ENCODE measurements at places on chromosomes 1 and 21.

GRCh38 chr21:29610779-29611360 lies 312.1 kb downstream of the BACH1 start:
- no peak for DNase-seq
- no peak overlapping the region for H3K4me3 ChIP-seq
- no peak overlapping the region for H3K27ac ChIP-seq
- H3K36me3 ChIP-seq: peaks cover 4% of the 10 kb centered on the region
- H3K4me1 ChIP-seq: no peaks in the 10 kb centered on the region

GRCh38 chr21:44994047-44994694 lies 54.3 kb downstream of the SLX9 start:
- H3K36me3 ChIP-seq: no peaks in the 10 kb centered on the region
- DNase-seq: no peak
- peaks cover 28% of the 10 kb centered on the region for H3K27me3 ChIP-seq
- peaks cover 25% of the 10 kb centered on the region for H3K4me1 ChIP-seq
- no peak overlapping the region for H3K27ac ChIP-seq
- no peak overlapping the region for H3K4me3 ChIP-seq

- H3K27me3 ChIP-seq: no peaks in the 10 kb centered on the region
- H3K36me3 ChIP-seq: peaks cover 31% of the 10 kb centered on the region
- H3K4me3 ChIP-seq: no peak overlapping the region
These were observed 19.0 kb downstream of the FBXO28 start for GRCh38 chr1:224132901-224133300.

DNA sequence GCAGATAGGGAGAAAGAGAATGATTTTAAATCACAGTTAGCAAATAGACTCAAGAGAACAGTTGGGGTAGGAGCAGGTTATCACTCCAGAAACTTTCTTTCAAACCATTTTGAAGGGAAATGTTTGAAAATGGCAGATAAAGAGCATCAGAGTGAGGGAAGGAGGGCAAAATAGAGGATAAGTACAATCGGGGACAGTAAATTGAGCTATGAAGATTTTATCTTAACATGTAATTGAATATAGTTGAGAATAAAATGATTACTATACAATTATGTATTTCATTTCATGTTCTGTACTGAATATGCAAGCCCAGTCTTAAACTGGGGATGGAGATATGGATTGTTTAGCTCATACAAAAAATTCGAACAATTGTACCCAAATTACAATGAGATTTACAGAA lies 54.0 kb downstream of the MAP10 start:
- no peak overlapping the region for H3K4me3 ChIP-seq
- no peaks in the 10 kb centered on the region for H3K36me3 ChIP-seq
- no peak for DNase-seq
- no peak overlapping the region for H3K27ac ChIP-seq
- H3K4me1 ChIP-seq: no peaks in the 10 kb centered on the region
- H3K27me3 ChIP-seq: no peaks in the 10 kb centered on the region

DNA sequence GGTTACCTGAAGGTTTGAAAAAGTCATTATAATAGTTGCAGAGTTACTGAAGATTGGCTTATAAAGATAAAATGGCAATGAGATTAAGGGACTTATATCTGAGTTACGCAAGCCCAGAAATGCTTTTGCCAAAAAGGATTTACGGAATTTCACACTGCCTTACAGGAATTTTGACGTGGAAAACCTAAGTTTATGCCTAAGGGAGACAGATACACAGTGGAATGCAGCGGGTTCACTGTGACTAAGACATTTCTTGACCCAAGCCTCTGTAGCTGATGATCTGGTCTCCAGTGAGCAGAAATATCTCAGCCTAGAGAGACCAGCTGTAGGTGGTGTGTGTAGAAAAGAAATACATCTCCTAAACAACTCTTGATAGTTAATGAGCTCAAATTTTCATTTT lies 10.1 kb upstream of the EXO1 start:
- H3K4me1 ChIP-seq: peaks cover 30% of the 10 kb centered on the region
- DNase-seq: no peak
- H3K4me3 ChIP-seq: no peak overlapping the region
- H3K27ac ChIP-seq: no peak overlapping the region
- H3K36me3 ChIP-seq: no peaks in the 10 kb centered on the region

DNA sequence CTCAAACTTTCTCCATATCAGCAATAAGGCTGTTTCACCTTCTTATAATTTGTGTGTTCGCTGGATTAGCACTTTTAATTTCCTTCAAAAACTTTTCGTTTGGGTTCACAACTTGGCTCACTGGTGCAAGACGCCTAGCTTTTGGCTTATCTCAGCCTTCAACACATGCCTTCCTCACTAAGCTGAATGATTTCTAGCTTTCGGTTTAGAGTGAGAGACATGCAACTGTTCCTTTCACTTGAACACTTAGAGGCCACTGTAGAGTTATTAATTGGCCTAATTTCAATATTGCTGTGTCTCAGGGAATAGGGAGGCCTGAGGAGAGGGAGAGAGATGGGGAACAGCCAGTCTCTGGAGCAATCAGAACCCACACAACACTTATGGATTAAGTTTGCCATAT lies 41.2 kb upstream of the IFNLR1 start:
- H3K4me3 ChIP-seq: no peak overlapping the region
- no peak for DNase-seq
- peaks cover 5% of the 10 kb centered on the region for H3K27me3 ChIP-seq
- H3K27ac ChIP-seq: no peak overlapping the region
- no peaks in the 10 kb centered on the region for H3K36me3 ChIP-seq

- H3K27ac ChIP-seq: no peak overlapping the region
- H3K4me3 ChIP-seq: no peak overlapping the region
- no peaks in the 10 kb centered on the region for H3K36me3 ChIP-seq
- DNase-seq: no peak
- H3K4me1 ChIP-seq: no peaks in the 10 kb centered on the region
- H3K27me3 ChIP-seq: no peaks in the 10 kb centered on the region
These were observed 142.3 kb upstream of the TMPRSS15 start for GRCh38 chr21:18545908-18546307.

GRCh38 chr1:179677882-179678281 lies 65.2 kb upstream of the FAM163A start:
- no peak for DNase-seq
- no peak overlapping the region for H3K27ac ChIP-seq
- no peaks in the 10 kb centered on the region for H3K4me1 ChIP-seq
- H3K36me3 ChIP-seq: no peaks in the 10 kb centered on the region
- peaks cover 19% of the 10 kb centered on the region for H3K27me3 ChIP-seq
- H3K4me3 ChIP-seq: no peak overlapping the region
